Activated T-cell treated with anti-CD3 and anti-CD28 coated beads for 4 hours (primary cell): ENCODE measurements at places on chromosomes 13 and 19.

DNA sequence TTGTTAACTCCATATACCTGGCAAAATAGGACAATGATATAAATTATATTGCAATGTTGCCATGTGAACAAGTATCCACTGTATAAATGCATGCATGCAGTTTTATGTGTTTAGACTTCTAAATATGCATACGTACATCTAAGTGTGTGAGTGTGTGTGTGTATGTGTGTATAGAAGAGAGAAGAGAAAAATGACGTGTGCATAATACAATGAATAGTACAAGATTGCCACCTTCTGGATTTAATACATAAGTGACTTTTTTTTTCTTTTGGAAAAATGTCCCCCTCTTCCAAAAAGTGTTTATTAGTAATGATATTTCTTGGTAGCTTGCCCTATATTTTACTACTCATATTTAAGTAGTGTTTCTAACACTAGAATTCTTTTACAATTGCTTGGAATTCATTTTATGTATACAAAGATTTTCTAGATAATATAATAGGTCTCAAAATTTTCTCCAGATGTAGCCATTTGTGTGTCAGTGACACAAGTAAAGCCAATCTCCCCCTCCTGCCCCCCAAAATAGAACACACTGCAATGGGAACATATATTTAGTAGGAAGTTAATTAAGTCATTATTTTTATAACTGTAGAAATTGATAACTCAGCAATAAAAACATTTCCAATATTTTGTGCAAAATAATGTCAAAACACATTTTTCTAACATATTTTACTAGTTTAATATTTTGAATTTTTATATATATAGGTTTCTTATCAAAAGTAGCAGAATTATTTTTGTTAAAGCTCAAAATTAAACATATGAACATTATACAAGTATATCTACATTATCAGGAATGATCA lies 783.3 kb upstream of the ATXN8OS start:
- no peak for DNase-seq

GRCh38 chr19:1106841-1107660 lies 3.3 kb downstream of the GPX4 start:
- DNase-seq, result no peak

GRCh38 chr13:27920677-27921420 lies 1.0 kb downstream of the PDX1 start:
- no peak for DNase-seq

DNA sequence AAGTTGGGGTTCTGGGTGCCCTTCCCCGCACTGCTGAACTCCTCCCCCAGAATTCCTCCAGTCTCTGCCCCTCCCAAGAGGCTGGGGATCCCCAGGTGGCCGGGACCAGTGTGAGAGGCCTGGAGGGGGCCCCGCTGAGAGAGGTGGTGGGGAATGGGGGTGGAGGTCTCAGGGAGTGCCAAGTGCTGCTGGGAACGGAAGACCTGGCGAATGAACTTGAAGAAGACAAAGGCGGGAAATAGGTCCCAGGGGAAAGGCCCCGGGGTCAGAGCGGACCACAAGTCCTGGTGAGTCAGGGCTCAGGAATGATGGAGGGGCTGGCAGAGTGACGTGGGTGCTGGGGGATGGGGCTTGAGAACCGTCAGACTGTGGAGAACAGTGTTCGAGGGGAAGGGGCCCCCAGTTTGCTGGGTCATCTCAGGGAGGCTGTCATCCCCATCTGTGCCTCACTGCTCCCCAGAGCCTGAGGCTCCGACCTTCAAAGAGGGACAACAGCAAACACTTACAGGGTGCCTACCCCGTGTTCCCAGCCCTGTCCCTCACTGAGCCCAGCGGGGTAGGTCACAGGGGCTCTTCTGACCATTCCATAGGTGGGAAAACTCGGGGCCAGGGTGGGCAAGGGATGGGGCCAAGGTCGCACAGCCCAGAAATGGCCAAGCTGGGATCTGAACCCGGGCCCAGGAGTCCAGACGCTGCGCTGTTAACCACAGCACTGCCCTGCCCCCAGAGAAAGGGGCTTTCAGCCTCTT lies 16.0 kb upstream of the SEMA6B start:
- DNase-seq, result no peak

DNA sequence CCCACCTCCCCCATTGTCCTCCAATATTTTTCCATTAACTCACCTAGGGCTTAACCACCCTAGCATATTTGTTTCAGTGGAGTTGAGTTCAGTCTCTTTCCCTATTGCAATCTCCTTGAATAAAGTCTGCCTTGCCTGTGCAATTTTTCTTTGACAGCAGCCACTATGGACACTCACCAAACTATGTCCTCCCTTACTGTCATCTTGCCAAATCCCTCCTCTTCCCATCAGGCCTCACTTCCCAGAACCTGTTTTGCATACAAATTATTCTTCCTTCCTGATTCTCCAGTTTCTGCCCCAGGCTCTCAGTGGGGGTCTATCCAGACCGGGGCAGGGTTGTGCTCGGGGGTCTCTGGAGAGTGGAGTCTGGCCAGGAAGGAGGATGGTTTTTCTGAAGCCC lies 2.2 kb upstream of the LYPD5 start:
- no peak for DNase-seq

DNA sequence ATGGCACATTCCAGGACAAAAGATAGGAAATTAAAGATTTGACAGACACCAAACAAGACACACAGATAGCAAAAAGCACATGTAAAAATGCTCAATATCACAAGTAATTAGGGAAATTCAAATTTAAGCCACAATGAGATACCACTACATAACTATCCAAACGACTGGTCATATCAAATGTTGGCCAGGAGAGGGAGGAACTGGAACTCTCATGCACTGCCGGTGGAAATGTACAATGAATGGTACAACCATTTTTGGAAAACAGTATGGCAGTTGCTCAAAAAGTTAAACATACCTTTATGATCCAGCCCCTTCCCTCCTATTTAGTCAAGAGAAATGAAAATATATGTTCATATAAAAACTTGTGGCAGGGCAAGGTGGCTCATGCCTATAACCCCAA lies 36.8 kb upstream of the CYP2S1 start:
- DNase-seq, result no peak

GRCh38 chr19:9881720-9882119 lies 46.6 kb downstream of the PIN1 start:
- no peak for DNase-seq

- no peak for DNase-seq
Observed at GRCh38 chr13:84362777-84363176, 480.5 kb upstream of the SLITRK1 start.

DNA sequence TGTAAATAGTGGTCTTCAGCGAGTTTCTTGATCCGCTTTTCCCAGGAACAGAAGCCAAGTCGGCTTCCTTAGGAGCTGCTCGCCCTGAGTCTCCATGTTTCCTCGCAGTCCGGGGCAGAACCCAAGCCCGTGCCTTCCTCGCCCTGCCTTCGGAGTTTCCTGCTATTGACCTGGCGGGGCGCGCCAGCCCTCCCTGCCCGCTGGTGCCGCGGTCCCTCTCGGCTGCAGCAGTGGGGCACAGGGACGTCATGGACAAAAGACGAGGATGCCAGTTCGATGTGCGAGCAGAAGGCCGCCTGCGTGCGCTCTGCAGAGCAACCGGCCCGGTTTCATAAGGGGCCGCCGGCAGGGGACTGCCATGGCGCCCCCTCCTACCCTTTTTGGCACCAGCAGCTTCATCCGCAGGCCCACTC lies 156.6 kb downstream of the TM9SF2 start:
- no peak for DNase-seq

DNA sequence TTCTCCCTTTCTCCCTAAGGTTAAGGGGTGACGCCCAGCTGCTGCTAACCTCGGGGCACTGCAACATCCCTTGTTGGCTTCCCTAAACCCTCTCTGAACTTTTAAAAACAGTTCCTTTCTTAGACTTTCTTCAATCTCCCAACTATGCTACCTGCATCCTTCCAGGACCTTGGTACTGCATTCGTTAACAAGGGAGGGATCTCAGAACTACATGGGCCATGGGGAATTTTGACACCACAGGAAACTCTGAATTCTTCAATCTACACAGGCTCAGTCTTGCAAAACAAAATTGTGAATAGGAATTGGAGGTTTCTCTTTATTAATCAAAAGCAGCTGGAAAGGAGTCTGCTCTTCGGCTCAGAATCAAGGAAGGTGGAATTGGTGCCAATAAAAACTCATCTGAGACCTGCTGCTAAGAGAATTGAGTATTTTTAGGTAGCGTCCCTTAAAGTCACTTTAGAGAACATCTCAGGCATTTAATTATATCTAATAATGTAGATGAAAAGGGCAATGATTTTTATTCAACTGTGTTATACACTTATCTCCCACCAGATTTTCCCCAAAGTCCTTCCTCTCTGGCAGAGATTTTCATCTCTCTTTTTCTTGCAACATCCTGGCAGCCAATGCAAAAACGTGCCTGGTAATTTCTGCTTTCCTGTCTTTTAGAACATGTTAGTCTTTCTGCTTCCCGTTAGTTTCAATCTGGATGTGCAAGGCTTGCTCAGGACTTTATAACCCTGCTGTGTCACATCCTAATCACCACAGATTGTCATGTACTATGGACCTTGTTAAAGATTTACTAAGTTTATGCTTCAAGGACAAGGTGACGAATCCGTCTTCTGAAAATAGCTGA lies 69.1 kb upstream of the SLC15A1 start:
- DNase-seq, result no peak

DNA sequence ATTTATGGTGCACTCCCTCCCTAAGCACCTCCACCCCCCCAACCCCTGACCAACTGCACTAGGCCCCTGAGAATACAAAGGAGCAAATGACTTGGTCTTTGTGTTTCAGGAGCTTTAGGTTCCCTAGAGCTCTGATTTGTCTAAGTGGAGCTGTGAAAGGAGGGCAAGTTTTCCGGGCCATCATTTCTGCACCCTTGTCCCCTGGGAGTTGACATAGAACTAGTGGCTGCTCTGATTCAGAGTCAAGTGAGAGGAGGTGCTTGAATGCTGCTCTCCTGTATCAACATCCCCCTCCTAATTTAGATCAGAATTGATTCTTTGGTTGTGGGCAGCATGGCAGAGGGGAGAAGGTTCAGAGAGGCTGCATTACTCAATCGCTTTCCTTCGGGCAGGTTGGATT lies 391.6 kb downstream of the KCNRG start:
- no peak for DNase-seq

DNA sequence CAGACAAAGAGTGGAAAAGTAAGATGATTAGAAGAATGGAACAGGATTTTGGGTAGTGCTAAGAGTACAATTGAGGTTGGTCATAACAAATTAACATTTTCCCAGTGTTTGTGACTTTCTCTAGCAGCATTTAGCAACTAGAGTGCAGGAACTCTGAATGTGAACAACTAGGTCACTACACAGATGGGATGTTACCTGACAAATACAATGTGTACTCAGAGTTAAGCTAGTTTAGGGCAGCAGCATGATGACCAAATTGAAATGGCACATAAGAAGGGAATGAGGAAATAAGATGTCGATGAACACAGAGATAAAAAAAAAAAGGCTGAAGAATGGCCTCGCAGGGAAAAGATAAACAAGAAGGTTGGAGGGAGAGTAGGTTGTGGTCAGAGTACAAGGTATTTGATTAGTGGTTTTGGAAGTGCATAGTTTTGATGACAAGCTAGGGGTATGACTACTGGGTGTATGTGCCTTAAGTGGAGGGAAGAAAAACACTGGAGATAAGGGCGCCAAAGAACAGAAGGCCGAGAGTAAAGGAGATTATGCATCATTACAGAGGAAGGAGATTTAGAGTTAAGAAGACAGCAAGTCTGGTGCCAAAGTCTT lies 381.1 kb downstream of the FGF14 start:
- DNase-seq, result no peak

DNA sequence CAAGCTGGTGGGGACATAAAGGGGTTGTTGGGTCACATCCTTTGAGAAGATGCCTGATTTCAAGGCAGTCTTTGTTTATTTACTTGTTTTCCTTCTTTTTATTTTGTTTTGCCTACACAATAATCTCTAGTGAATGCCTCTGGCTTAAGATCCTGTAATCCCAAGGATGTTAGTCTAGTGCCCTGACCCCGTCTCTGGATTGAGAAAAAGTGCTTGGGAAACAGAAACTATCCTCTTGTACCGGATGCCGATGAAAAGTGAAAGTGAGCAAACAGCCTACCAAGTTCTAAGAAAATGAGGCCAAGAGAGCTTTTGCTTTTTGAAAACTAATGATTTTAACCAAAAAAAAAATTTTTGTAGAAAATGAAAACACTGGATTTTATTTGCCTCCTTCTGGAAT lies 42.1 kb upstream of the C1QTNF9 start:
- no peak for DNase-seq

- DNase-seq, result no peak
Observed at GRCh38 chr13:21973437-21974125, 302.7 kb downstream of the FGF9 start.

DNA sequence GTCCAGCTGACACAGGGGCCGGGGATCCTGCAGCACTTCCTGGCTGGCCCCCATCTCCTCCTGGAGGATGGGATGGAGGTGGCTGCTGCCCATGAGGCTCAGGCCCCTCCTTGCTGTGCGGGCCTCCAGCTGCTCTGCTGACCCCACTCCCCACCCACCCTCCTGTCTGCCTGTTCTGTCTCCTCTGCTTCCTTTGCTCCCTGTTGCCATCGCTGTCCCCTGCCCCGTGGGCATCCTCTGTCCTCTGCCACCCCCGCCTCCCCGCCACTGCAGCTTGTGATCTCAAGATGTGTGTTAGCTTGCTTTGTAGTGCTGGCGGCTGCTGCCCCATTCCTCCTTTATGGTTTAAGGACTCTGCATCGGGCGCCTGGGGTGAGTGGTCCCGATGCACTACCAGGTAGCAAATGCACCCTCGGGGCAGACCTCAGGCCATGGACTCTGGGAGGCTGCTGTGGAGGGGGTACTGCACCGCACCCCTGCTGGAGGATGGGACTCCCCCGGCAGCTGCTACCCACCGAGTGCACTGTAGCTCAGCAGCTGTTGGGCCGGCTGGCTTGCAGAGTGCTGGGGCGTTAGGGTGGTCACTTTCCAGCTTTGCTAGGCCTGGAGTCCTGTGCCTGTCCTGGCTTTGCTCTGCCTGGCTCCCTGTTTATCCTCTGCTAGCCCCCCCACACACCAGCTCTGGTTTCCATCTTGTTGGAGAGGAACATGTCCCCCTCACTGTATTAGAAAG lies 15.8 kb upstream of the C19orf33 start:
- DNase-seq, result no peak

DNA sequence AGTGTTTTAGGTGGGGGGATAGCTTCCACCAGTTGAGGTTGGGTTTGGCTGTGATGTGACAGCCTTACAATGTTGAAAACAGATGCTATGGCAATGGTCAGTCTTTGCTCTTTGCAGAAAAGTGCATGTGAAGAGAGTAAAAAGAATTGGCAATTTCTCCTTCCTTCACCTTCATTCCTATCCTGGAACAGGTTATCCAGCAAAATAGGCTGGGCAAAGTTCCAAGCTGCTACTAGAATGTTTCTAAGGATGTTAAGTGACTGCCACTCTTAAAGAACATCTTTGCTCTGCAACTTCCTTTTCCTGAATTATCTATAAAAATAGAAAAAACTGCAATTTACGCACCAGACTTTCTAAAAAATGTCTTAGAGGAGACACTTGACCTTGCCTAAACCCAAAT lies 50.1 kb upstream of the MYCBP2 start:
- no peak for DNase-seq
